Spinal cord (tissue), 10 donors: ENCODE measurements at places on chromosomes 6 and 20. TPM values are rescaled to one million over a fixed set of nuclear protein-coding genes. Genes with fewer than 3 reads are reported as not detected.

The CDYL gene
- polyA plus RNA-seq, result 15.4 TPM

The FAM184A gene
- polyA plus RNA-seq, result 44.2 TPM

The CD2AP gene
- 8.5 TPM for polyA plus RNA-seq

The TGM3 gene
- 0.39 TPM for polyA plus RNA-seq

The OR2H2 gene
- polyA plus RNA-seq, result 2.7 TPM

The CNBD2 gene
- 1.0 TPM for polyA plus RNA-seq

The TUBB1 gene
- 1.1 TPM for polyA plus RNA-seq

The TFAP2D gene
- not detected for polyA plus RNA-seq

The HLA-DQA2 gene
- 0.43 TPM for polyA plus RNA-seq

The SMOC2 gene
- 39.4 TPM for polyA plus RNA-seq

The OTOR gene
- polyA plus RNA-seq, result 0.20 TPM

The SGK2 gene
- polyA plus RNA-seq, result 14.5 TPM

The BPIFB2 gene
- polyA plus RNA-seq, result not detected

The FNDC1 gene
- 10.7 TPM for polyA plus RNA-seq

The PLTP gene
- 222 TPM for polyA plus RNA-seq

The SOX18 gene
- polyA plus RNA-seq, result 8.7 TPM

The MMP24OS gene
- 66.5 TPM for polyA plus RNA-seq

The MTFR2 gene
- polyA plus RNA-seq, result 1.4 TPM

The FBXO5 gene
- 13.8 TPM for polyA plus RNA-seq

The BHLHE23 gene
- polyA plus RNA-seq, result not detected

The NKAIN2 gene
- 67.0 TPM for polyA plus RNA-seq
